CD4-positive, alpha-beta T cell treated with Interleukin-6 at 100 ng/mL for 8 hours (primary cell): ENCODE measurements at places on chromosomes 2 and 18.
A peak's percentile ranks its signal among the peaks of the same experiment; 100 is the strongest.

GRCh38 chr2:27735263-27735904 lies 36.1 kb upstream of the MRPL33 start:
- peak; percentile 47 for DNase-seq

DNA sequence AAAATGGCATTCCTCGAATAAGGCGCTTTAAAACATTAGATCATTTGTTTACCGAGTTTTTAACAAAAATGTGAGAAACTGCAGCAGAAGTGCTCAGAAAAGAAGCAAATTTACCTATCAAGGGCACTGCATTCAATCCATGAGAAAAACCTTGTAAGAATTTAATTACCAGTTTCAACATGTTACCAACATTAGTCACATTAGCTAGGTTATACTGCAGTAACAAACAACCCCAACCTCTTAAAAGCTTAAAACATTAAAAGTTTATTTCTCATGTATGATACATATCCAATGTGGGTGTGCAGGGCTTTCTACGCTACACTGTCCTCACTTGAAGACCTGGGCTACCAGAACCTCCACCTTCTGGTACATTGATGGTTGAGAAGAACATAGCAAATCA lies 68.1 kb upstream of the CCBE1 start:
- no peak for DNase-seq

DNA sequence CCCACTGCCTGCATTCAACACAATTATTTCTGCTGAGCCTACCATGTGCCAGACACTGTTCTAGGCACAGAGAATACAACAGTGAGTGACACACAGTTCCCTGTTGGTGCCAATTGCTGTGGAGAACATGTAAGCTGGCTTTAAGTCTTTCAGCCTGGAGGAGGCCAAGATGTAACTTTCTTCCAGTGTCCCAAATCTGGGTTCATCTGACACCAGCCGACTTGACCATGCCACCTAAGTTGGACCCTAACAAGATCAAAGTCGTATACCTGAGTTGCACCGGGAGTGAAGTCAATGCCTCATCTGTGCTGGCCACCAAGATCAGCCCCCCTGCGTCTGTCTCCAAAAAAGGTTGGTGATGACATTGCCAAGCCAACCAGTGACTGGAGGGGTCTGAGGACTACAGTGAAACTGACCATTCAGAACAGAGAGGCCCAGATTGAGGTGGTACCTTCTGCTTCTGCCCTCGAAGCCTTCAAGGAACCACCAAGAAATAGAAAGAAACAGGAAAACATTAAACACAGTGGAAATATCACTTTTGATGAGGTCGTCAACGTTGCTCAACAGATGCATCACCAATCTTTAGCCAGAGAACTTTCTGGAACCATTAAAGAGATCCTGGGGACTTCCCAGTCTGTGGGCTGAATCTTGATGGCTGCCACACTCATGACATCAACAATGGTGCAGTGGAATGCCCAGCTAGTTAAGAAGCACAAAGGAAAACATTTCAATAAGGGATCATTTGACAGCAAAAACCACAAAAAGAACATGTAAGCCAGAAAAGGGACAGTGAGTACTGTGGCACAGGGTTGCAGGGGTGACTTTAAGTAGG lies 6.3 kb downstream of the TRABD2A start:
- no peak for DNase-seq

- peak; percentile 2 for DNase-seq
Measured at GRCh38 chr2:171044416-171044815, 115.4 kb downstream of the GORASP2 start.

DNA sequence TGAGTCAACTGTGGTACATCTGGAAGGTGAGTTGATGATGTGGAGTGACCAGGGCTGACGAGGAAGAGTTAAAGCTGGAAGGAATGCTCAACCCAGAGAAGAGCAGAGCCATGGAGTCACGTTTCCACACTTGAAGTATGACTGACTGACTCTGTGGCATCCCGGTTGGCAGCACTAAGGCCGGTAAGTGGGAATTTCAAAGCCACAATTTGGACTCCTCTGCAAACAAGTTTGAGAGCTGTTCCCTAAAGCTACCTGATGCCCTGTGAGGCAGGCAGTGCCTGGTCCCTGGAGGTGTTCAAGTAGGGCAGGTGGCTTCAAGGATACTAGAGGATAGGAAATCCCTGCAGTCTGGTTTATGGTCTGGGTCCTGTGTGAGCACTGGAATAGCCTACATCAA lies 69.3 kb upstream of the ITGB6 start:
- DNase-seq, result no peak

DNA sequence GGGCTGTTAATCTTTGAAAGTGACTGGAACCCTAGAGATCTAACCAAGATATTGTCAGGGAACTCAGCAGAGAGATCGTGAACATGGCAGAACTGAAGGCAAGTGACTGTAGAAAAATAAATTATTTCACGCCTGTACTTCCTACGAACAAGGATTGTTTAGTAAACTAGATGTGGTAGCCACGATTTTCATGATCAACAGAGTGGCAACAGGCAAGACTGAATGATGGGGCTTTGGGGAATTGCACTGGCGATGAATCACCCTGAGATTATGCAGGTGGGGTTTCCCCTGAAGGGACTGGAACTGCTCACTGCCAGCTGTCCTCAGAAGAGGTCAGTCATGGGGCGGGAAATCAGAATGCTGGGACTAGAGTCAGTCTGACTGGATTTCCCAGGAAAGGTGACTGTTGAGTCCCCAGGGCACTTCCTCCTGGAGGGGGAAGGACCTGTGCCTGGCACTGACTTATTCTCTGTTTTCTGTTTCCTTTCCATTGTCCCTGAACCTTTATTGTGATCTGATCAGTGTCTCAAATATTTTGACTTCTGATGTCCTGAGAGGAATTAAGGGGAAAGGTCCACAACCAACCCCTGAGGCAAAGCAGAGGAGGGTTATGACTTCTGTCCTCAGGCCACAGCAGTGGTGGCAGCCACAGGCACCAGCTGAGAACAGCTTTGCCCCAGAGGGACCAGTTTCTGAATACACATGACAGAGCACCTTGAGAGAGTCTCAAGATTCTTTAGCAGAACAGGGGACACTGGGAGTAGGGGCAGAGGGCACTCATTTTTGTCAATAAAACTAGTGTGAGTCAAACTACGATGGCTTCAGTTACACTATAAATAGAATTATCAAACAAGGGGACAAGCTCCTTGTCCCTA lies 70.0 kb downstream of the NAB1 start:
- DNase-seq, result no peak

DNA sequence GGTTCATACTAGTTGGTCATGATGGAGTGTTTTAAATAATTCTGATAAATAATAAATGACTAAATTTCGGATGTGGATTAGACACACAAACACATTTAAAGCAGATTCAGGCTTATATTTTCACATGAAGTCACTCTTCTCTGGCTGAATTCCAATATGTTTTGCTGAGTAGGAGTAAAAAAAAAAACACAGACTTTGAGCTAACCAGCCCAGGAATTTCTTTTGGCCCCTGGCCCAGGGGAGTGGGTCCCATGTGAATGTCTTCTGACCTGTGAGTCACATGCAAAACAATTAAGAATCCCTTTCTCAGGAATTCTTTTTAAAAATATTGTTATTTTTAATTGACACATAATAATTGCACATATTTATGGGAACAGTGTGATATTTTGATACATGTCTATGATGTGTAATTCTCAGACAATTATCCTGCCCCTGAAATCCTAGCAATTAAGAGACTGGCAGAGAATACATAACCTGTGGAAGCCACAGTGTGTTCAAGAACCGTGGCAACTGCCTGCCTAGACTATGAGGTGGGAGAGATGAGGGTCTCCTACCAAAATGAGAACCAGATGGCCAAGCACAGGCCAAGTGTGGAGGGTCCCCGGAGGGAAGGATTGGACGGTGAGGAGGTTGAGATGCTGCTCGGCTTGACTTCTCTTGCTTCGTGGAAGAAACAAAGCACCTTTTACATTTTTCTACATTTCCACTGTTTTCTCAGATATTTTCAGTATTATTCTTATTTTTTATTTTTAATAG lies 236.4 kb downstream of the PIEZO2 start:
- DNase-seq, result no peak

DNA sequence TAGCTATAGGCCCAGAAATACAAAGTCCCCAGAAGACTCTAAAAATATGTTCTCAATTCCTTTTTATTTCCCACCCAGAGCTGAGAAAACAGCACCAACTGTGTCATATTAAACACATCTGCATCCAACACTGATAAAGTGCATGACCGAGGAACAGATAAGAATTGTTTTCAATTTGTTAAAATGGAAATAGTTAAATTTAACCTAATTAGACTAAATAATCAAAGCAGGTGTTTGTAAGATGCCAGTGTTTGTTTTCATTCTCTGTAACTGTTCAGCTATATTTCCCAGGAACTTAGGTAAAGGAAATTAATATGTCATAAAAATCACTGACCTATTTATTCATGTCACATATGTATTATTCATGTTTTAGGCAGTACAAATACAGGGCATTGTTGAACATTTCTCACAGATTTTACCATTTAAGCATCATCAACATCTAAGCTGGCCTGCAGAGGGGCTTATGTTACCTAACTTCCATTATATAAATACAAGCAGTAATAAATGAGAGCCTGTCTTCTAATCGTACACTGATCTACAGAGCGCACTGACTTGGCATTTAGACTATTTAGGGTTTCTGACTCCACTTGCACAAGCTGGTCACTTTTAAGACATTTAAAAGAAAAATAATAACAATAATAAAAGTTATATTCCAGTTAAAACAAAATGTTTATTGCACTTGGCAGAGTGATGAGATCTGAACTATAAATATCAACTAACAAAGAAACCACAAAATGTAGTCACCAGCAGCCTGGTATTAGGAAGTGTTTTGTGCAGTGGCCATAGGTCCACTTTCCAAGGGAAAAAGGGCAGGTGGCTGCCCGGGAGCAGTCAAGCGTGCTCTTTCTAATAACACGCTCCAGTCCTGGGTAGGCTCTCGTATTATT lies 86.6 kb upstream of the ZFP36L2 start:
- DNase-seq, result no peak

DNA sequence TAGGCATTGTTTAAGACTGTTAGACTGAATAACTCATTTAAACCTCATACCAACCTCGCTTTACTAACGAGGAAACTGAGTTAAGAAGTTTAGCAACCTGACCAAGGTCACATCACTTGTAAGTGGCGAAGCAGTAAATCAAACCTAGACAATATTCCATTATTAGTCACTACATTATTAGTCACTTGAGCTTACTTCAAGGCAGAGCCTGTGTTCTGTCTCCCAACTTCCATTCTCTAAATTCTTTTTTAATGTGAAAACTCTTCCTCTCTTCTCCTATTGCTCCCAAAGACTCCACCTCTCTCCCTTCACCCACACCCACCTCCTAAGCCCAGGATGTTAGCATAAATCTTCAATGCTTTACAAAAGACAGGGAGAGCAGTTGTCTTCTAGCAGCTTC lies 156.5 kb downstream of the ARL6IP6 start:
- DNase-seq, result no peak

DNA sequence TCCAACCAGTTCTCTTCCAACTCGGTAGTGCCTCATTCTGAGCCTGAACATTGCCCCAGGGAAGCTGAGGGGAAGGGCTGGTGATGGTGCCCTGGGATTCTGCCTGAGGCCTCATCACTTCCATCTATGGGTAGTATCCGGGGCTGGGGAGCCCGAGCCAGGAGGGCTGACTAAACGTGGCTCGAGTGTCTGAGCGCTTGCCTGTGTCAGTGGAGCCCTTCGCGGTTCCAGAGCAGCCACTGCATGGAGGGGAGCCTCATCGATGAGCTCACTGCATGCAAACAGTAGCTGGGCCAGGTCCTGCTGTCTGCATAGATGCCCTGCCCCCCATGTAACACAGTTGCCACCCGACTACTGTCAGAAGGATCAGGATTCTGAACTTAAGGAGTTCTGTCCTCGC lies 129.3 kb downstream of the GLI2 start:
- no peak for DNase-seq

GRCh38 chr2:4604767-4605166 lies 901.4 kb downstream of the DCDC2C start:
- DNase-seq, result no peak

DNA sequence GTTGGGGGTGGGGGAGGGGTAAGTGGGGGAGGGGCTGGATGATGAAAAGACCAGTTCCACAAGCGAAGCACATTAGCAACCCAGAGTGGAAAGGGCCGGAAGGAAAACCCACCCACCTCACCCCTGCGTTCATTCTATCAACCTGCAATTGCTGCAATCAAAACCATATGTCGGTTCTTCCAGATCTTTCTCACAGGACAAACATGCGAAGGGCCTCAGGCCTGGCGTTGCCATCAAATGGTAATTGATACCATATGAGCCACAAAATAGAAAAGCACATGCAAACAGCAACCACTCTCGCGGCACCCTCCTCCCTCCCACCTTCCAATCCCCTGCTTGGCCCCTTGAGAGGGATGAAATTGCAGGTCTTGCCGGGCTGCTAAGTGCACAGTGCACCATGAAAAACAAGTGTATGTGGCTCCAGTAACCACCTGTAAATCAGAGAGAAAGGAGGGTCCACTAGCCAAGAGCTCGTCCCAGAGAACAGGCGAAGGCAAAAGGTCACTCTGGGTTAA lies 287.5 kb downstream of the TCF4 start:
- no peak for DNase-seq

- no peak for DNase-seq
Measured at GRCh38 chr2:109447251-109447661, 166.5 kb downstream of the SEPTIN10 start.

GRCh38 chr2:103977668-103978067 lies 876.2 kb upstream of the POU3F3 start:
- no peak for DNase-seq

DNA sequence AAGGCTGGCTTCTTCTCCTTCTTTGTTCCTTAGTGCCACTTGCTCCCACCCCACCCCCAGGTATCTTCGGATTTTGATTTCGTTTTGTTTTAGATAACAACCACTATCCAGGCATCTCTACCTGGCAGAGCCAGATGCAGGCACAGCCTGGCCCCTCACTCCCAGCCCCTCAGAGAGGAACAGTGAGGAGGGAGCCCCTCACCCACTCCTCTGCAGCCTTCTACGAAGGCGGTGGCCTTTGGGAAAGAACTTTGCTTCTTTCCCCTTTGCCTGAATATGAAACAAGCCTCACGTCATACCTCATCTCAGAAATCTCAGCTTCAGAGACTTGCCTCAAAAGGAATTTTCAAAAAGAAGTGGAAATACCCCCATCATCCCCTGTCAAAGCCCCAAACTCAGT lies 6.3 kb upstream of the CYP26B1 start:
- DNase-seq, result no peak

GRCh38 chr2:45439788-45440773 lies 171.0 kb downstream of the SRBD1 start:
- no peak for DNase-seq

DNA sequence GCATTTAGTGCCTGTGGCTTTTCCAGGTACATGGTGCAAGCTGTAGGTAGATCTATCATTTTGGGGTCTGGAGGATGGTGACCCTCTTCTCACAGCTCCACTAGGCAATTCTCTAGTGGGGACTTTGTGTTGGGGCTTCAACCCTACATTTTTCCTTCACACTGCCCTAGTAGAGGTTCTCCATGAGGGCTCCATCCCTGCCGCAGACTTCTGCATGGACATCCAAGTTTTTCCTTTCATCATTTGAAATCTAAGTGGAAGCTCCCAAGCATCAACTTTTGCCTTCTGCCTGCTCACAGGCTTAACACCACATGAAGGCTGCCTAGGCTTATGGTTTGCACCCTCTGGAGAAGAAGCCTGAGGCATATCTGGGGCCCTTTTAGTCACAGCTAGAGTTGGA lies 492.7 kb downstream of the PIK3C3 start:
- DNase-seq, result no peak
